Non-pigmented ciliary epithelial cell (primary cell): ENCODE measurements at places on chromosomes 2 and 18.

DNA sequence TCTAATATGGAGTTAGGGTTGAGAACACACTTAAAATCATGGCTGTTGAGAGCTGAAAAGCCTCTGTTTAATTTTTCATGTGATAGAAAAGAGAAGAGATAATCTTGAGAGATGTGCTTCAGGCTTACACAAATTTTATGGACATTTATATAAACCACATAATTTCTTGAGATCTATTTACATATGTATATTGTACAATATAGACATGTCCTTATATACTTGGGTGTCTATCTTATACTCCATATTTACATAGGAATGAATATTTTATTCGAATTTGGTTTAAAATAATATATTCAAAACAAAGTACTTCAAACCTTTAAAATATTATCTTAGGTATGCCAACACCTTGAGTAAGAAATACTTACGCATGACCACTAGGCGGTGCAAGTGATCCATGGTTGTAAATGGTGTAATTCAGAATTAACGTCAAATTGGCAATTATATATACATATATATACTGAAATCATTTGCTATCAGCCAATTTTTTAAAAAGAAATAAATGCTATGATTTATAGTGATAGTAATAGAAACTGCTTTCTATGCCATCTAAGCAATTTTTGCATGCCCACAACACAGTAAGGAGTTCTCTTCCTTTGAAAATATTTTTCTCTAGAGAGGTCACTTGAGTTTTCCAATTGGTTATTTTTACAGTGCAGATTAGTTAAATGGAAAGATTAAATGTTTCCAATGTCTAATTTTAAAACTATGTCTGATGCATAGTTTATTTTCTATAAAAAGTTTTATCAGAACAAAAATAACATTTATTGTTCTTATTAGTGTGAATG, 37.6 kb upstream of the SPAG16 start:
- DNase-seq, result no peak

- no peak for DNase-seq
Observed at GRCh38 chr2:53460347-53460746, 307.3 kb upstream of the CHAC2 start.

- DNase-seq, result no peak
Observed at GRCh38 chr2:178650554-178650953, 156.7 kb downstream of the TTN start.

DNA sequence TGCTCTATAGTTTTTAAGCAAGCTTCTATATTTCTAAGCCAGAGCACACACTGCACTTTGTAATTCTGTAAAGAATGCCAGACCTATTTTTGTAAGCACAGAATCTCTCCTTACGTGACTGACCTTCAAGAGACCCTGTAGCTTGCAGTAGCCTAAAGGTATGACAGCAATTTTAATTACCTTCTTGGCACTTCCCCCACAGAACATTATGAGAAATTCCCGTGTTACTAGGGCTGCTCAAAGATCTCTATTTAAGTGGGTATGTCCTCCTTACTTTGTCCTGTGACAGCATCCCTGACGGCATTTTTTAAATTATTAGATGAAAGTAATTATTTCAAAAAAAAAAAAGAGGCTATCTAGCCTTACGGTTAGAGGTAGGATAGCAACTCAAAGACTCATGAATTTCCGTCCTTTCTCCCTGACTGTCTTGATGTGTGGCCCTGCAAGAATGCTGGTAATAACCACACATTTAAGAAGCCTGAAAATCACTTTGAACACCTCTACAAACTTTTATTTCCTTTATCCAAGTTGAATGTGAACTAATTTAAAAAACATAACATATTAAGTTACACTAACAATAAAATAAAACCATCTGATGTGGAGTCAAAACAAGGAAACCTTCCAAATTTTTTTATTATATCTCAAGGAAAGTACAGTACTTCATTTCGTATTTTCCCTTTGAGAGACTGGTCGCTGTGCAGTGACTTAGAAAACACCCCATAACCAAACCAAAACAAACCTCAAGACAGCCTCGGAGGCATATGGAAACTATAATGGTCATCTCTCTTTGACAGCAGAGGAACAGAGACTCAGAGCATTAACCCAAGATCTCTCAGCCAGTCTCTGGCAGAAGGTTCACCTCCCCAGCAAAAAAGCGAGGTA, 54.9 kb downstream of the THUMPD2 start:
- no peak for DNase-seq

GRCh38 chr2:233342301-233342700, 12.0 kb upstream of the DGKD start:
- DNase-seq, result no peak
